ENCODE measurements at places on chromosomes 2 and 18.
A peak's percentile ranks its signal among the peaks of the same experiment; 100 is the strongest.

- DNase-seq, result no peak
Measured at GRCh38 chr18:34631093-34631966, 78.8 kb upstream of the DTNA start.

- DNase-seq, result no peak
Measured at GRCh38 chr18:75500545-75500944, 73.0 kb upstream of the SMIM21 start.

GRCh38 chr2:239694487-239694886 is 293.7 kb upstream of the HDAC4 start:
- DNase-seq, result no peak

- no peak for DNase-seq
Measured at GRCh38 chr2:239175181-239175580, 225.6 kb downstream of the HDAC4 start.

GRCh38 chr2:101300164-101300563 is 8.3 kb downstream of the RNF149 start:
- DNase-seq, result no peak

DNA sequence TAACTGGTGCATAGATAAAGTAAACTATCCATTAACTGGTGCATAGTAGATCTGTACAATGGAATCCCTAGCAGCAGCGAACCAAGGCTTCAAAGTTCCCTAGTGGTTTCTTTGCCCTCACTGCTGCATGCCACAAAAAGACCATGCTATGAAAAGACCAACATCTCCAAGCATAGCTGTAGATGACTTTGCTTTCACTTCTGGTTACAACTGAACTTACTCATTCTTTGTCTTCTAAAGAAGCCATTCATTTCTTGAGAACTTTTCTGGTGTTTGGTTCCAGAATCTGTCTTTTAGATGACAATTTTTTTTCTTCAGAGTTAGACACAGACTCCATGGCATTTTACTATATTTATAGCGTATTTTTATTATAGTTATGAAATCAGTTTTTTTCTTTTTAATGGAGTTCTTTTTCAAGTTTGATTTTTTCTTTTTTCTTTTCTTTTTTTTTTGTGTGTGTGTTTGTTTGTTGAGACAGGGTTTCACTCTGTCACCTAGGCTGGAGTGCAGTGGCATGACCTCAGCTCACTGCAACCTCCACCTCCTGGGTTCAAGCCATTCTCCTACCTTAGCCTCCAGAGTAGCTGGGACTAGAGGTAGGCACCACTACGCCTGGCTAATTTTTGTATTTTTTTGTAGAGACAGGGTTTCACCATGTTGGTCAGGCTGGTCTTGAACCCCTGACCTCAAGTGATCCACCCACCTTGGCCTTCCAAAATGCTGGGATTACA is 63.6 kb downstream of the SLC35F5 start:
- no peak for DNase-seq

- DNase-seq, result no peak
Measured at GRCh38 chr2:53903011-53903410, 43.2 kb upstream of the GPR75 start.

GRCh38 chr2:47389692-47390091 is 13.3 kb upstream of the MSH2 start:
- DNase-seq, result no peak

GRCh38 chr2:175001566-175001965 is 3.6 kb downstream of the CHN1 start:
- no peak for DNase-seq

GRCh38 chr2:219350710-219351221 is 18.2 kb upstream of the RESP18 start:
- peak; percentile 12 for DNase-seq

GRCh38 chr2:240224676-240225075 is 84.2 kb upstream of the OTOS start:
- no peak for DNase-seq

DNA sequence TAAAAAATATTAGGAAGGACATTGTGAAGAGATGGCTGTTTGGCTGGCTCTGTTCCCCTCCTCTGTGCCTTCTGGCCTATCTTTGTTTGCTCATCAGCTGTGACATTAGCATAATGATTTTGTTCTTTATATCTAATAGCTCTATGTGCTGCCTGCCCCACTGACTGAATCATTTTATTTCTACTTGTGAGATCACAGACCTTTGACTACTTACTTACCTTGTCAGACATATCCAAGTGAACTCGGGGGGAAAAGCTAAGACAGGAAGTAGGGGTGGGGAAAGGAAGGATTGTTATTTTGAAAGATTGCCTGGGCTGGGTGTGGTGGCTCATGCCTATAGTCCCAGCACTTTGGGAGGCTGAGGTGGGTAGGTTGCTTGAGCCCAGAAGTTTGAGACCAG is 104.2 kb downstream of the ASAP2 start:
- DNase-seq, result no peak

DNA sequence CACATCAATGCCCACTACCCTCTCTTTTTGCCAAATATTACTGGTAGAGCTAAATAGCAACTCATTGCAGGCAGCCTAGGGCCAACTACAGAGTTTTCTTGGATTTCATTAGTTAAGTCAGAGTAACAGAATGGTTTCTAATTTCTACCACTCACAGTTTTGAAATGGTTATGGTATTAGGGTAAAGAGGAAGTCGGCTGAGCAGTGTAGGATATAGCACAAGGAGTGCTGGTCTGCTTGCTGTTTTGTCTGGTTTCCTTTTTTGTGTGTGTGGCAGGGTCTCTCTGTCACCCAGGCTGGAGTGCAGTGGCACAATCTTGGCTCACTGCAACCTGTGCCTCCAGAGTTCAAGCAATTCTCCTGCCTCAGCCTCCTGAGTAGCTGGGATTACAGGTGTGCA is 289.2 kb upstream of the CCDC68 start:
- no peak for DNase-seq

GRCh38 chr2:218082586-218083351 is 13.7 kb downstream of the RUFY4 start:
- DNase-seq, result no peak

- DNase-seq, result no peak
Measured at GRCh38 chr2:221100467-221101089, 471.5 kb downstream of the EPHA4 start.

GRCh38 chr2:162212366-162212765 is 30.9 kb downstream of the FAP start:
- DNase-seq, result no peak

GRCh38 chr2:73293534-73294171 is at the start of gene EGR4:
EGR4 (minus strand) TSS chr2:73293548; CDS start chr2:73293317, 231 bp downstream.
- no peak for DNase-seq

DNA sequence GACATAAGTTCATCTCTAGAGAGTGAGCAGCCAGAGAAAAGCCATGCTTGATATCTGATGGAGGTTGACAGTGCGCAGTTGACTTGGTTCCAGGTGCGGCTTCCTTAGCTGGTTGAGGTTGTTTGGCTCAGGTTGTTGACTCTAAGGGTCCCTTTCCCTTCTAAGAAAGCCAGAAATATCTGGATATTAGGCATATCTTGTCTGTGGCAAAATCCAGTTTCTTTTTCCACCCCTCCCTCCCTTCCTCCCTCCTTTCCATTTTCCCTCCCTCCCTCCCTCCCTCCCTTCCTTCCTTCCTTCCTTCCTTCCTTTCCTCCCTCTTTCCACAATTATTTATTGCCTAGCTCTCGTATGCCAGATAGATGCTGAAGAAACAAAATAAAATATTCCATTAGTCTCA is 82.6 kb upstream of the TNP1 start:
- no peak for DNase-seq

- DNase-seq, result no peak
Measured at GRCh38 chr2:214577769-214578168, 166.9 kb downstream of the VWC2L start.

DNA sequence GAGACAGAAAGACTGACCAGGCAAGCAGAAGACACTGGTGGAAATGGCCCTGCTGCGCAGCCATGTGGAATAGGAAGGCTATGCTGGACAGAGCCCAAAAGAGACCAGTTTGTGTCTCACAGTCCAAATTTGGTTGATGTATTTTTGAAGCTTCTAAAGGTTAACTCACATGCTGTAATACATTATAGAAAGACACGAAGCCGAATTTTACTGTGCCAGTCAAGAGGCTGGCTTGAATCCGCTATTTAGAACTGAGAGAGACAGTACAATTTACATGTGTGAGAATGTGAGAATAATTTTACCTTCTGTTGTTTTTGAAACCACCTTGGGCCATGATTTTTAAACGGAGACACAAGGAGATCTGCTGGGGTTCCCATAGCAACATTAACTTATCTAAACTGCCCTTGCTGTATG is 113.6 kb downstream of the METTL8 start:
- DNase-seq, result no peak

GRCh38 chr2:17706845-17707244 is 46.8 kb downstream of the SMC6 start:
- DNase-seq, result no peak

DNA sequence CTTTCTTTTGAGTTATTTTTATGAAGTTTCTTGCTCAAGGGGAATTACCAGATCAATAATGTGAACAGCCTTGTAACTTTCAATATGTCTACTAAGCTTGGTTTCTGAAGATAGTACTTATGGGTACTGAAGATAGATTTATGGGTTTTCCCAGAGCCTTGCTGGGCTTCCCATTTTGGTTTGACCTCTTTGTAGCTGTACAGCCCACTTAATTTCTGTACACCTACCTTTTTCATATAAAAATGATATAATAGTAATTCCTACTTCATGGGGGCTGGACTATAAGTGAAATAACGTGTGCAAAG is 22.2 kb downstream of the IL1R2 start:
- DNase-seq, result no peak

GRCh38 chr2:139099721-139100120 is 319.5 kb upstream of the NXPH2 start:
- no peak for DNase-seq

GRCh38 chr18:76691800-76692199 is 130.6 kb upstream of the ZNF236 start:
- DNase-seq, result peak; percentile 53

GRCh38 chr2:68432696-68433658 is 34.1 kb downstream of the FBXO48 start:
- no peak for DNase-seq

GRCh38 chr2:239660390-239661230 is 259.8 kb upstream of the HDAC4 start:
- DNase-seq, result peak; percentile 60

GRCh38 chr2:132549935-132550670 is 119.9 kb downstream of the LYPD1 start:
- DNase-seq, result no peak

- DNase-seq, result no peak
Measured at GRCh38 chr2:101310834-101311695, 2.6 kb upstream of the RNF149 start.

GRCh38 chr18:54269893-54270844 is 852 bp downstream of the POLI start:
- no peak for DNase-seq

DNA sequence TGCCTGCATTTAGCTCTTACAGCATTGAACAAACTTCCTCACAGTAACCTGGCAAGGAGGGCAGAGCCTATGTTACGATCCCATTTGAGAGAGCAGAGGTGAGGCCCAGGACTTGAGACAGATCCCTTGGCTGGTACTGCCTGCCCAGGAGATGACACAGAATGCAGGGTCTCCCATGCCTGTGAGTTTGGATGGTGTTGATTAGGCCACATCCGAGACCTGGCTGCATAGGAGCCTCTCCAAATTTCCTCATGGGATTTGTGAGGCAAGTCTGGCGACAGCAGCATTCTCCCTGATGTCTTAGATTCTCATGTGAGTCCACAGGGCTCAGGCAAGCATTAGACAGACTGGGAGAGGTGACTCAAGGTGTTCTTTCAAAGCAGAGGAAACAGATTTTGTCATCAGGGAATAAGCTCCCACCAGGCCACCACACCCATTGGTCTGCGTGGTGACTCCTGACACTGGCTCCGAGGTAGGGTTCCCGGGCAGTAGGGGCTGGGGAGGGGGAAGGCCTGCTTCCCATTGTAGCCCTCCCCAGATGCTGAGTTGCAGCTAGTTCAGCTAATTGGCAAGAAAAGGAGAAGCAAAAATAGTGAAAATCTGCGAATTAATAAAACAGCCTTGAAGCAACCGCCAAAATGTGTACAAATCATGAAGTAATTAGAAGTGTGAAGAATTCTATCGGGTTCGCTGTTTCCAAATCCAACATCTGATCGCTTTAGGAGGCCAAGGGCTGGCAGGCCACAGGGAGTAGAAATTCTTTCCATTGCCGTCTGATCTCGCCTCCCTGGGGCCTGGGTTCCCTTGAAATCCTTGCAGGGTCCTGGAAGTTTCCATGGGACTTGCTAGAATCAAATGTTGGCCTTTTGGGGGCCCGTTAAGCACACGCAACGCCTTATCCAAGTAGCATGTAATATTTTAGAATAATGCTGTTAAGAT is 68.0 kb downstream of the MAPK4 start:
- peak; percentile 29 for DNase-seq

DNA sequence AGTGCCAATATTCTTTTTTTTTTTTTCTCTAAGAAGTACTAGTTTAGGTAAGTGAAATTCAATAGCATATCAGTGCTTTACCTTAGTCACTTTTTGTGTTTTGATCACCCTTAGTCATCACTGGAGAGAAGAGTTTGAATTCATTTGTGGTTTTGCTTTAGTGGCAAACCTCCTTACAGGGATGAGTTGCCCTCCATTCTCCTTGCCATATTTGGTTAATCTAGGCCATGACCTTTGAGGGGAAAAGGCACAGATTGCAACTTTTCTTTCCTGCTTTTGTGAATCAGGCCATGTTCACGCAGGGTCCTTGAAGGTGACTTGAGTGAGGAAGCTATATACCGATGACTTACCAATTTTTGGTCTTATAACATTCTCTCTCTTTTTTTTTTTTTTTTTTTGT is 34.4 kb downstream of the PLEKHA3 start:
- no peak for DNase-seq

GRCh38 chr2:9094117-9094516 is 90.6 kb upstream of the MBOAT2 start:
- DNase-seq, result no peak

- DNase-seq, result peak; percentile 2
Measured at GRCh38 chr2:10267036-10267435, 35.7 kb upstream of the HPCAL1 start.

DNA sequence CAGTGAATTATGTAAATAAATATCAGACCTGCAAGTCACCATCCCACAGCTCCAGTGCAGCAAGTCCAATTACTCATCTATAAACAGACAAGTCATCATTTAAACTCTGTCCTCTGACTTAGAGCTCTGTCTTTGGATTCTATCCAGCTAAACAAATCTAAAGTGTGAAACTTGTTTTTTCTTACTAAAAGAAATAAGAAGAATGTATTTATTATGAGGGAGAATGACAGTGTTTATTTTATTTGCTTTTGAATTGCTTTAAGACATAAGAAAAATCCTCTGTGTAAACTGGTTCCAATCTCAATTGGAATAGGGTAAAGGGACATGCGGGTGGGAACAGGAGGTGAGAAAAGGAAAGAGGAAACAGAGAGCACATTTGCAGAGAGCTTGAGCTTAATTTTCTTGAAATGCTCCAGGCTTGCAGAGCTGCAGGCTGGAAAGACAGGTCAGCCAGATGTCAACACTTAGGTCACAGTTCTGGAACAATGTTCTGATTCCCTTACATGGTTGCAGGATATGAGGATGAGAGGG is 355.8 kb downstream of the MEIS1 start:
- no peak for DNase-seq

All from tibial artery (tissue), 4 donors.